ENCODE measurements at places on chromosomes 16 and 17. TPM values are rescaled to one million over a fixed set of nuclear protein-coding genes. Genes with fewer than 3 reads are reported as not detected.

The GGT6 gene
- not detected for total RNA-seq

The PNMT gene
- total RNA-seq: 1.2 TPM

- H3K36me3 ChIP-seq: no peaks in the 10 kb centered on the region
- no peak overlapping the region for H3K27ac ChIP-seq
- H3K4me3 ChIP-seq: no peak overlapping the region
- H3K27me3 ChIP-seq: peaks cover 24% of the 10 kb centered on the region
- no peak for DNase-seq
These were observed 42.3 kb upstream of the HNF1B start for GRCh38 chr17:37787055-37787757.

The USP31 gene
- total RNA-seq: 4.2 TPM

The C17orf67 gene
- total RNA-seq: 6.2 TPM

GRCh38 chr16:86142801-86143236 lies 243.9 kb downstream of the IRF8 start:
- H3K27me3 ChIP-seq: peaks cover 3% of the 10 kb centered on the region
- no peaks in the 10 kb centered on the region for H3K36me3 ChIP-seq
- no peaks in the 10 kb centered on the region for H3K4me1 ChIP-seq
- H3K4me3 ChIP-seq: no peak overlapping the region

The CACNG4 gene
- total RNA-seq: not detected

- H3K27ac ChIP-seq: no peak overlapping the region
- no peak overlapping the region for H3K4me3 ChIP-seq
- DNase-seq: no peak
These were observed 40.9 kb downstream of the CBFA2T3 start for GRCh38 chr16:88936008-88936555.

- no peaks in the 10 kb centered on the region for H3K27me3 ChIP-seq
- peaks cover 62% of the 10 kb centered on the region for H3K4me1 ChIP-seq
- peak overlapping the region; percentile 92 for H3K4me3 ChIP-seq
- no peak for DNase-seq
- peaks cover 12% of the 10 kb centered on the region for H3K36me3 ChIP-seq
- peak overlapping the region; percentile 79 for H3K27ac ChIP-seq
These were observed 30.3 kb downstream of the CPSF4L start for GRCh38 chr17:73231395-73231794.

GRCh38 chr16:50466170-50466569 lies 82.0 kb upstream of the NKD1 start:
- H3K4me1 ChIP-seq: peaks cover 3% of the 10 kb centered on the region
- H3K27ac ChIP-seq: no peak overlapping the region
- DNase-seq: no peak
- no peaks in the 10 kb centered on the region for H3K36me3 ChIP-seq

The TEKT5 gene
- not detected for total RNA-seq

DNA sequence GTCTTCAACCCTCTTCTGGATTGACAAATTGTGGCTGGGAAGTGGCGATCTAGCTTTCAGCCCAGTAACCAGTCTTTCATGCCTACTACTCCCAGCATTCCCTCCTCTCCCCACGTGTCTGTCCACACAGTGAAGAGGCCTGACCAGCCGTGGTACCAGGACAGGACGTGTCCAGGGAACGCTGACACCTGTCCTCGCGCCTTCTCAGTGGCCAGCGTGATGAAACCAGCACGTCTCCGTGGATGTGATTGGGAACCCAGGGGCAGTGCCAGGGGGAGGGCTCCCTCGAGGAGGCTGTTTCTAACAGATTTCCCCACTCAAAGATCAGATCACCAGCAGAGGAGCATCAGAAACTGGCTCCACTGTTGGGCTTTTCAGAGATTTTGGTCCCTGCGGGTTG lies 69.1 kb downstream of the RPA1 start:
- no peak overlapping the region for H3K4me3 ChIP-seq
- peaks cover 46% of the 10 kb centered on the region for H3K36me3 ChIP-seq
- H3K27ac ChIP-seq: no peak overlapping the region
- no peak for DNase-seq
- no peaks in the 10 kb centered on the region for H3K4me1 ChIP-seq

The CD300LB gene
- total RNA-seq: not detected

The PIGQ gene
- total RNA-seq: 25.7 TPM

DNA sequence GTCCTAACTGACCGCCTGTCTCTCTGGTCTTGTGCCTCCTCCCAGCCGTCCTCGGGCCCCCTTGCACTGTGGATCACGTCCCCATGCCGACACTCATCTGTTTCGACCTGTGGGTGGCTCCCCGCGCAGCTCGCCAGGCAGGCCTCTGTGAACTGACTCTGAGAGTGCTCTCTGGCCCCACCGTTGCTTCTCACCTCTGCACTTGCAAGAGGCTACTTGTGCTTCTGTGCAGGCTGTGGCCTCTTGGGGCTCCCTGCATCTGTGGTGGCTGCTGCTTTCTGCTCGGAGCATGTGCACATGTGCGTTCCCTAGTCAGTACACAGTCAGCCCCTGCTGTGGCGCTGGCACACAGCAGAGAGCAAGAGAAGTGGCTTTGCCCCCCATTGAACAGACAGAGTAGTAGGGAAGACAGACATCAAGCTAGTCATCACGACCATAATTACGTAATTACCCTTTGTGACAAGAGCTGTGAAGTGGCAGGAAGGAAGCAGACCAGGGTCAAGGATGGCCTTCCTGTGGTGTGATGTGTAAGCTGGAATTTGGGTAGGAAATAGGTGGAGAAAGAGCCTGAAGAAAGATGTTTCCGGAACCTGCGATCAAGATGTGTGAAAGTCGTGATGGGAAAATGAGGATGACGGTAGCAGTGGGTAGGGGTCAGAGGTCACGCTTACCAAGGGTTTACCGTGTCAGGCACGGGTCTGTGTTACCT lies 256.0 kb upstream of the CACNG5 start:
- H3K4me1 ChIP-seq: peaks cover 4% of the 10 kb centered on the region
- no peak overlapping the region for H3K27ac ChIP-seq

GRCh38 chr16:64290461-64290860 lies 831.4 kb downstream of the CDH11 start:
- no peak overlapping the region for H3K4me3 ChIP-seq
- no peaks in the 10 kb centered on the region for H3K36me3 ChIP-seq
- no peaks in the 10 kb centered on the region for H3K4me1 ChIP-seq
- no peaks in the 10 kb centered on the region for H3K27me3 ChIP-seq

- no peak overlapping the region for H3K27ac ChIP-seq
- peaks cover 3% of the 10 kb centered on the region for H3K36me3 ChIP-seq
- no peaks in the 10 kb centered on the region for H3K4me1 ChIP-seq
- no peaks in the 10 kb centered on the region for H3K27me3 ChIP-seq
- no peak overlapping the region for H3K4me3 ChIP-seq
- DNase-seq: no peak
These were observed 58.3 kb downstream of the USP32 start for GRCh38 chr17:60333628-60334031.

The RAMP2 gene
- not detected for total RNA-seq

The CCL17 gene
- total RNA-seq: not detected

The NKD1 gene
- total RNA-seq: 2.4 TPM

The GLTPD2 gene
- 0.39 TPM for total RNA-seq

- DNase-seq: no peak
- H3K36me3 ChIP-seq: no peaks in the 10 kb centered on the region
- H3K27me3 ChIP-seq: peaks cover 2% of the 10 kb centered on the region
These were observed 32.7 kb downstream of the TLE7 start for GRCh38 chr16:71409011-71409775.

The MYO15A gene
- 0.81 TPM for total RNA-seq

GRCh38 chr16:784431-784830 lies 3.8 kb downstream of the RPUSD1 start:
- no peak overlapping the region for H3K27ac ChIP-seq
- H3K36me3 ChIP-seq: peaks cover 7% of the 10 kb centered on the region
- no peak for DNase-seq
- no peak overlapping the region for H3K4me3 ChIP-seq
- H3K27me3 ChIP-seq: no peaks in the 10 kb centered on the region
- H3K4me1 ChIP-seq: peaks cover 29% of the 10 kb centered on the region

The PRAC2 gene
- not detected for total RNA-seq

DNA sequence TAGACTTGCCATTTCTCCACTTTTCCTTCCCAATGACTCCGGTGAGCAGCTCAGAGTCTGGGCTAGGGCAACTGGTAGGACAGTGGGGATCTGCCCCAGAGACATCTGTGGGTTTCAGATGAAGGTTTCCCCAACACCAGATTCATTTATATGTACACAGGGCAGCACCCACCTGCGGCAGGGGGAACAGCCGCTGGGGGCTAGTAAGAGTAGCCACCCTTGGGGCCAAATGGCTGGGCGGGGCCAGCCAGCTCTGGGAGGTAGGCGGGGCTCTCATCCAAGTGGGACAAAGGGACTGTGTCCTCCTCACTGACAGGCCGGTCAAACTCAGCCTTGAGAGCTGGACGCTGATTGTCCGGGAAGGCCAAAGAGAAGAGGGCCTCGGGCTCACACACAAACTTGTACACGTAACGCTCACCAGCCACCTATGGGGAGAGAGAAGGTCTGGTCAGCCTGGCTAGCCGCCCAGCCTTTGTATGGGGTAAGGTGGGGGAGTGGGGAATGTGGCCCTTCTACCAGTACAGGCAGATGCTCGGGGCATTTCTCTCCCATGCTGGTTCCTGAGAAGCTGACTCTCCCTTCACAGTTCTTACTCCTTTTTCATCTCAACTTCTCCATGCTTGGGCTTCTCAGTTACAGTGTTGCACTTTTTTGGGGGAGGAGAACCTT lies 17.7 kb downstream of the ETV4 start:
- no peak overlapping the region for H3K27ac ChIP-seq
- H3K27me3 ChIP-seq: no peaks in the 10 kb centered on the region
- no peaks in the 10 kb centered on the region for H3K4me1 ChIP-seq
- DNase-seq: no peak
- peaks cover 36% of the 10 kb centered on the region for H3K36me3 ChIP-seq

The CDK3 gene
- total RNA-seq: 11.6 TPM

DNA sequence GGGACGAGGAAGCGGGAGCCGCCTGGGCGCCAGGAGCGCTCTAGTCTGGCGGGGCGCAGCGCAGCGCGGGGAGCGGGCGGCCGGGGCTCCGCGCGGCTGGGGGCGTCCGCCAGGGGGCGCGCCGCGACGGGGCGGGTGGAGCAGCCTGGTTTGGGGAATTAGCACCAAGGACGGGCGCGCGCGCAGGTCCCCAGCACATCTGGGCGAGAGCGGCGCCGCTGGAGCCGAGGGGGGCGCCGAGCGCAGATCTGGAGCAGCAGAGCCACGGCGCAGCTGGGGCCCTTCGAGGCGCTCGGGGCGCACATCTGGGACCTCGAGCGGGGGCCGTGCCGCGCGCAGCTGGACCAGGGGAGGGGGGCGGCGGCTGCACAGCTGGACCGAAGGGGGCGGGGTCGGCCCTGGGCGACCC lies at the start of gene NXPH3:
NXPH3 (plus strand) TSS at position 193 of the 409 bp plus-strand sequence. CDS start 349 bp downstream, outside the sequence.
- peaks cover 14% of the 10 kb centered on the region for H3K4me1 ChIP-seq
- peak; percentile 51 for DNase-seq
- H3K27ac ChIP-seq: peak within 1 kb of the TSS; percentile 5
- H3K36me3 ChIP-seq: no peaks in the 10 kb centered on the region
- H3K27me3 ChIP-seq: peaks cover 10% of the 10 kb centered on the region

GRCh38 chr17:9576521-9577372 lies at the start of gene CFAP52:
Gene CFAP52 (plus strand): TSS chr17:9576642. CDS start chr17:9576696, 54 bp downstream.
- peak within 1 kb of the TSS; percentile 97 for H3K4me3 ChIP-seq
- DNase-seq: peak; percentile 62
- peak within 1 kb of the TSS; percentile 51 for H3K27ac ChIP-seq
- H3K27me3 ChIP-seq: peaks cover 5% of the 10 kb centered on the region

DNA sequence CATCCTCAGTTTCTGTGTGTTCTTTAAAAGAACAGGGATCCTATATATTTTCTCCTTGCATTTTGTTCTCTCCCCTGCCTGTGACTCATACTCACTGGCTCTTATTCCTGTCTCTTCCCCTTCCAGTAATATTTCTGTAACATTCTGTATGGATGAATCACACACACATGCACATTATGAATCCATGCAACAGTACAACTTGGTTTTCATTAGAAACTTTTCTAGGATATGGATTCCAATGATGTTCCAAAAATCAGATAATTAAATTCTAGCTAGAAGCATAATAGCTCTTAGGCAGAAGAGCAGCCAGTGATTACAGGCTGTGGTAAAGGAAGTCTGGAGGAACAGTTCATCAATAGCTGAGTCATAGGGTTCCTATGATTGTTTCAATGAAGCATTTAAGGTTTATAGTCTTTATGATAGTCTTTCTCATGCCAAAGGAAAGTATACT lies 119.6 kb upstream of the PMFBP1 start:
- DNase-seq: no peak
- H3K36me3 ChIP-seq: no peaks in the 10 kb centered on the region
- no peak overlapping the region for H3K27ac ChIP-seq
- no peak overlapping the region for H3K4me3 ChIP-seq
- no peaks in the 10 kb centered on the region for H3K27me3 ChIP-seq

The KRTAP1-5 gene
- total RNA-seq: not detected

- no peak for DNase-seq
- H3K27ac ChIP-seq: no peak overlapping the region
- no peaks in the 10 kb centered on the region for H3K36me3 ChIP-seq
- H3K4me1 ChIP-seq: no peaks in the 10 kb centered on the region
- no peak overlapping the region for H3K4me3 ChIP-seq
These were observed 10.7 kb upstream of the STX4 start for GRCh38 chr16:31022544-31023251.

The LDHD gene
- total RNA-seq: not detected

DNA sequence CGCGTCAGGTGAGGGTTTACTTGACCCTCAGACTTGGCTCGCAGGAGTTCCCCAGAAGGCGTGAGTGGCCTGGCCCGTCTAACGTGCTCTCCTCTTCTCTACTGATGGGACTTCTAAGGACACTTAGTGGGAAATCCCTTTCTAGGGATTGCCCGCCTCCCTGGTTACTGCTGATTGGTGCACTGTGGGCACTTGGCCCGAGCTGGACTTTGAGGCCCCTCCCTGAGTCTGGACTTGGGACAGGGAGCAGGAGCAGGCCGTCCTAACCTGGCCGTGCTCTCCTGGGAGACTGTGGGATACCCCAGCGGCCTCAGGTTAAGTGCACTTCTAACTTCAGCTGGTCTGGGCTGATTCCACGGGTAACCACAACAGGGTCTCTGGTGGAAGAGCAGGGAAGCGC lies 14.7 kb downstream of the IFT140 start:
- H3K4me1 ChIP-seq: no peaks in the 10 kb centered on the region
- no peaks in the 10 kb centered on the region for H3K36me3 ChIP-seq
- no peak for DNase-seq
- no peaks in the 10 kb centered on the region for H3K27me3 ChIP-seq
- H3K4me3 ChIP-seq: no peak overlapping the region
- no peak overlapping the region for H3K27ac ChIP-seq

The KLHL36 gene
- total RNA-seq: 86.0 TPM

DNA sequence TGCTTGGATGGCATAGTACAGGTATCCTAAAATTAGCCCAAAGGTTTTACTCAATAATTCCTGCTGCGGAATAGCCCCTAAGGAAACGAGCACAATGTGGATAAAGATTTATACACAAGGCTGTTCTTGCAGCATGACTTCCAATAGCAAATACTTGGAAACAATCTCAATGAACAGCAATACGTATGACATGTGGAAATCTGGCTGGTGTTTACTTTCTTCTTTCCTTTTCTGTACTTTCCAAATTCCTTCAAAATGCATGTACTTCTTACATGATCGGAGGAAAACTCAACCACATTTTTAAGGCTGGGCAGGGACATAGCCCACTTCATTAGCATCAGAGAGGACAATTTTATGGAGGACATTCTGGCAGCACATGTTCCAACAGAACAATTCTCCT lies 86.6 kb downstream of the C16orf95 start:
- H3K4me3 ChIP-seq: no peak overlapping the region
- no peaks in the 10 kb centered on the region for H3K27me3 ChIP-seq
- no peak for DNase-seq
- H3K27ac ChIP-seq: no peak overlapping the region
- no peaks in the 10 kb centered on the region for H3K36me3 ChIP-seq

The ARHGAP27 gene
- 78.5 TPM for total RNA-seq

The MYL11 gene
- 4.1 TPM for total RNA-seq
